ENCODE measurements at places on chromosomes 16 and 17. TPM values are rescaled to one million over a fixed set of nuclear protein-coding genes. Genes with fewer than 3 reads are reported as not detected.

DNA sequence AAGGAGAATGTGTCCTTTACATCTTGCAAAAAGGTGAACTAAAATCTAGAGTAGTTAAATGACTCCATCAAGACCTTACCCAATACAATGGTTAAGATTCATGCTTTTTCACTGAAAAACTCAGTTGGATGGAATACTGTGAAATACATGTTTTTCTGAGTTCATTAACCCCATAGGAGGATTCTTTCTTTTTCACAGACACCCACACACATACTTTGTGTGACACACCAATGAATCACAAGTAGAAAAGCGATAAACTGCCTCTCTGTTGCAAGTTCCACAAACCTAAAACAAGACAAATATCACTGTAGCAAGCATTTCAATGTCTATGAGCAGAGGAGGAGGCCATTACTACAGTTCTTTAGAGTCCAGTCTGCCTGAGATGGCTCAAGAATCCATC is 258.8 kb upstream of the CDH5 start:
- H3K4me1 ChIP-seq = no peaks in the 10 kb centered on the region
- no peak overlapping the region for H3K27ac ChIP-seq
- no peaks in the 10 kb centered on the region for H3K36me3 ChIP-seq
- no peak overlapping the region for H3K4me3 ChIP-seq

DNA sequence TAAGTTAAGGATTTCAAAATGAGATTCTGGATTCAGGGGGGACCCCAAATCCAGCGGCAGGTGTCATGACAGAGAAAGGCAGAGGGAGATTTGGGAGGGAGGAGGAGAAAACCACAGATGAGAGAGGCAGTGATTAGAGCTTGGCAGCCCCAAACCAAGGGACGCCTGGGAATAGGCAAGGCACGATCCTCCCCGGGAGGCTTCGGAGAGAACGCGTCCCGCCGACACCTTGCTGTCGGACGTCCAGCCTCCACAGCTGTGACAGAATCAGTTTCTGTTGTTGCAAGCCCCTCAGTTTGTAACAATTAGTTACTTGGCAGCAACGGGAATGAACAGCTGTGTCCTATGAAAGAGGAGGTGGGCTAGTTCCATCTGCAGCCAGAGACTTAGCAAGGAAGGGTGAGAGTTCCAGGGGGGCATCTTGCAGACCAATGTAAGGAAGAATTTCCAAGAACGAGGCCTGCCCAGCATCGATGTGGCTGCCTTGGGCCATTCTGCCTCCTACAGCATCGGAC is 110.7 kb upstream of the SDK2 start:
- no peak overlapping the region for H3K4me3 ChIP-seq
- no peaks in the 10 kb centered on the region for H3K36me3 ChIP-seq
- no peaks in the 10 kb centered on the region for H3K4me1 ChIP-seq
- no peak overlapping the region for H3K27ac ChIP-seq
- no peaks in the 10 kb centered on the region for H3K27me3 ChIP-seq
- DNase-seq = no peak

DNA sequence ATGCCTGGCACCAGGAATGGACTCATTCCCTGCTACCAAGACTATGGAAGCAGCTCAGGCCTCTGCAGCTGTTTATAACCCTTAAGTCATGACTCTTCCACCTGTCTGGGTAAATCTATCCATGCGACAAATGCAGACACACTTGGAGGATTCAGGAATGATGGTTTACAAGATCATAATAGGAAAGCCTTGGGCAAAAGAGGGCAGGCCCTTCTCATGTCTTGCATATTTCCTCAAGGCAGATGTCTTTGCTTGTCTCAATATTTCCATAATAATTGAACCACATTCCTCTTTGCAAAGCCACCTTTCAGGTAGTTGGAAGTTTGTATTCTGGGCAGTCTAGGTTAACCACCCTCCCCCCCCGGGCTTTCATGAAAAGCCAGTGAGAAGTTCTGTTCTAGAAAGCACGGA is 884 bp upstream of the JPT1 start:
- H3K4me1 ChIP-seq = peaks cover 16% of the 10 kb centered on the region
- H3K36me3 ChIP-seq = no peaks in the 10 kb centered on the region
- no peak for DNase-seq

DNA sequence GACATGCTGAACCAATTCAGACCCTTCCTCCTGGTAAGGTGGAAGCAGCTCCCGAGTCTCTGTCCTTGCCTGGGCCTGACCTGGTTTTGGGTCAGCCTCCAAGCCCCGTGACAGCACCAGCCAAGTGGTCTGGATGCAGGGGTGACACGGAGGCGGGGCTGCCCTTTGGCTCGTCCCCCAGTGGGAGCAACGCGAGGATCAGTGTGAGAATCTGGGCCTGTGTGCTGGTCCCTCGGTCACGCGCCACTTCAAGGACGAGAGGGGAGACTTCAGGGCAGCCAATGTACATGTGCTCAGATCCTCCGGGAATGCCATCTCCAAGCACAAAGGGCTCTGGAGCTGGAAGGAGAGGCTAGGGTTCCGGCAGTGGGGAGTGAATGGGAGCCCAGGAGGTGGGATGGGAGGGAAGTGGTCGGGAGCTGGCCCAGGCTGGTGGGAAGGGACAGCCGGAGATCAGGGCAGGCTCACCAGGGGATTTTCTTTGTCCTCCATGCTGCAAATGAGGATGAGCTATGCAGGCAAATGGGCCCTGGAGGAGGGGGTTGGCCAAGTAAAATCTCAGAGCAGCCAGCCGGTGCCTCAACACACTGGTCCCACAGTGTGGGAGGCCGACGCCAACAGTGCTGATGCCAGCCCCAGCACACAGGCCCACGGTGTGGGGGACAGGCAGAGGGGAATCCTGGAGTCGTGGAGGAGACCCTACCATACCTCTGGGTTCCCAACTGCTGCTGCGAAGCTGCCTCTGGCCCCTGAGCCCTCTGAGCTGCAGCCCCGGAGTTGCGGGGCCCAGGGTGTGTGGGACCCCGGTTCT is 4.2 kb upstream of the NDRG4 start:
- no peaks in the 10 kb centered on the region for H3K4me1 ChIP-seq
- H3K36me3 ChIP-seq = no peaks in the 10 kb centered on the region
- H3K27ac ChIP-seq = no peak overlapping the region
- DNase-seq = no peak
- no peaks in the 10 kb centered on the region for H3K27me3 ChIP-seq

GRCh38 chr17:76594690-76595089 is 9.0 kb upstream of the ST6GALNAC2 start:
- DNase-seq = no peak
- H3K4me3 ChIP-seq = no peak overlapping the region
- no peaks in the 10 kb centered on the region for H3K27me3 ChIP-seq
- no peaks in the 10 kb centered on the region for H3K36me3 ChIP-seq
- peaks cover 13% of the 10 kb centered on the region for H3K4me1 ChIP-seq

DNA sequence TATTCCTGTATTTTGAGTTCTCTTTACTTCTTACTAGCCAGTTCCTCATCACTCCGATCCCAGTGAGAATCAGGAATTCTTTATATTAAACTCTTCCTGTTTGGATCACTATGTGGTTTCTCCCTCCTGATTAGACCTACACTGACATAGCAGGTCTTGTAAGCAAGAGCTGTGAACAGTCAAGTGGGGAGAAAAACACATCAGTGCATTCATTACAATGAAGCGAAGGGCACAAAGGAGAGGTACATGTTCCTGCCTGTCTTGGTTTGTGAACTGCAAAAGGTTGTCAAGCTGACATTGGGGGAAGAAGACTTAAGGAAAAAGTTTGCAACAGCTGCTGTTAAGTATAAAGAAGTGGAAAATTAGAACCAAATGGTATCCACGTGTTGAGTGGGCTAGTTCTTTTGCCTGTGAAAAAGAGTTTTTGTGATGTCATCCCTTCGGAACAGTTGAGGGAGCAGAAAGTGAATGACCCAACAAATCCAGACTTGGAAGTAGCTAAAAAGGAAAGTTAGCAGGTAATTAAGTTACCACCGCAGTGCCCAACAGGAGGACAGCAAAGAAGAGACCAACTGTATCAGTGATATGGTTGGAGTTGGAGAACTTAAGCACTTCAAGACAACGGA is 23.0 kb upstream of the TRIM25 start:
- no peak for DNase-seq
- H3K27me3 ChIP-seq = no peaks in the 10 kb centered on the region
- H3K36me3 ChIP-seq = peaks cover 21% of the 10 kb centered on the region
- H3K4me3 ChIP-seq = no peak overlapping the region
- H3K27ac ChIP-seq = no peak overlapping the region

GRCh38 chr16:50416388-50416787 is 47.6 kb upstream of the BRD7 start:
- no peaks in the 10 kb centered on the region for H3K27me3 ChIP-seq
- no peaks in the 10 kb centered on the region for H3K4me1 ChIP-seq
- no peak overlapping the region for H3K4me3 ChIP-seq
- no peak for DNase-seq
- H3K27ac ChIP-seq = no peak overlapping the region

Gene PRSS53
- total RNA-seq = 0.51 TPM

Gene ZNF385C
- total RNA-seq = not detected

Data from liver (tissue), 10 donors.